ENCODE measurements at places on chromosomes 5 and 9.

- DNase-seq: peak; percentile 76
Measured at GRCh38 chr9:114592356-114592755, 4.8 kb downstream of the ATP6V1G1 start.

DNA sequence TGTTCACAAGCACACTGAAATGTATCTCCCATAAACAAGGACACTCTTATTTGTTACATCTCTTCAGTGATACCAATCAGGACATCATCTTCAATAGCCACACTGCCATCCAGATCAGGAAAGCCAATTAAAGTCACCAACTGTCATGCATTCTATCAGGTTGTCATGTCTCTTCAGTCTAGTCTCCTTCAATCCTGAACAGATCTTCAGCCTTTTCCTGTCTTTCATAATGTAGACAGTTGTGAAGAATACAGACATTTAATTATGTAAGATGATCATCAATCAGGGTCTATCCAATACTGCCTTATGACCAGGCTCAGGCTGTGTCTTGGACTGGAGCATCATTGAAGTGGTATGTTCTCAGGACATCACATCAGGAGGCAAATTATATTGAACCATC lies 419.8 kb upstream of the SMC2 start:
- no peak for DNase-seq

GRCh38 chr5:35320029-35320428 lies 89.7 kb upstream of the PRLR start:
- no peak for DNase-seq

DNA sequence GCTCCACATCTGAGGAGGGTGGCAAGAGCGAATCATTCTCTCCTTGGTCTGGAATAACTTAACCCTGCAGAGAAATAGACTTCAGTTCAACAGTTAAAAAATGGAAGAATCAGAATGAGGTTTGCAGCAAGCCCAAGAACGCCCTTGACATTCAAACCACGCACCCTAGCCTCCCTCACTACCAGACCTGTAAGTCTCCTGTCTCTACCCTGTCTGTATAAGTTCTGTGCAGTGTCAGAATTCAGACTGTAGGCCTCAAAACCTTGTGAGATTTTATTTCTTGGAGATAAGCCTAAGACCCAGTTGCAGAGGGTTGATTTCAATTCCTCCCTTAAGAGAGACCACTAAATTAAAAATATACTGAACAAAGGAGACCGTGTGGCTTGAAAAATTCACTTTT lies 35.8 kb upstream of the PLPP1 start:
- no peak for DNase-seq

DNA sequence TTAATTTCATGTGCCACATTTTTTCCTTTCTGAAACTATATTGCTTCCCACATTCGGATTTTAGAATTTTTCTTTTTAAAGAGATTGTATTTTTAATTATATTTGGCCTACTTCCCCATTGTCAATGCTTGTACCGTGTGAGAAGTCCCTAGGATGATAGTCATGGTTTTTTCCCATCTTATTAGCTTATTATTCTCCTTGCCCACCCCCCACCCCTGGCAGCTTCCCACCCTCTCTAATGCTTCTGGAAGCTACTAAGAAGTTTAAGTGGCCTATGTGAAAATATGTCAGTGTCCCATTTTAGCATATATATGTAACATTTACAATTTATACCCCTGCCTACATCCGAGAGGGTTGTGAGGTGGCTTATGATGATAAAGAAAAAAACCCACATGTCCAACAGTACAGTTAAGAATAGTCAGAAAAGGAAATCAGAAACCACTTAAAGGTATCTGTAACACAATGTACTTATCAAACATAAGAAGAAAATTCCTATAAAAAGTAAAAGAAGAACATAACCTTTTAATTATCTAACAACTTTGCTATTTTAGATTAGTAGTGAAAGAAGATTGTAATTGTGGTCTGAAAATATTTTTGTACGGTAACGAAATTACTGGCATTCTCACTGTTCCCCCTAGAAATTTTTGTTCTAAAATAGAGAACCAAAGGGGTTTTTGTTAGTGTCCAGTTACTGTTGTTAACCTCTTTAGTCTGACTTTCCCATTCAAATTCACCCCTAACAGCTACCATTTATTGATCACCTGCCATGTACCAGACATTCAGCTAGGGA lies 62.1 kb downstream of the SLC44A1 start:
- no peak for DNase-seq

DNA sequence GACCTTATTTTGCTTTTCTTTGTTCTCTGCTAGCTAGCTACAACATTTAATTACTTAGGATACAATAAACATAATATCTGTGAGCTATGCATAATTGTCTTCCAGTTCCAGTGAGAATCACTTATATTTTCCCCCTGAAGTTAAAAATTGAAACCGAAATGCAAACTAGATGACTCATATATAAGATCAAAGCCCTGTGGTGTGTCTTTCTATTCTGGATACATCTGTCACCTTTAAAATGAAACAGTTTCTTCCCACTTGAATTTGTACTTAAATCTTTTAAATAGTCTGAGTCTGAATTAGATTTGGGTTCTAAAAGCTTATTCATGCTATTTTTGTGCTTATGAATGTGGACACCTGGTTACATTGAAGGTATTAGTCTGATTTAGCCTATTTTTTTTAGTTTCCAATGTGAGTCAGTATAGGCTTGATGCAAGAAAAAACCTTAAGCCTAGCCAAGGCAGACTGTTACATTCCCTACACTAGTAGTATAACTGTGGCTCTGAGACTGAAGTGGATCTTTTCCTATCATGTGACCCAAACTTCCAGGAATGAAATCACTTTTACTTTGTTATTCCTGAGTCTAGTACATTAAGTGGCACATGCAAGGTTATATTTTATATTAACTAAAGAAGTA lies 703.5 kb upstream of the RGMB start:
- no peak for DNase-seq

- peak; percentile 86 for DNase-seq
Measured at GRCh38 chr5:139747583-139748504, 47.8 kb upstream of the PSD2 start.

DNA sequence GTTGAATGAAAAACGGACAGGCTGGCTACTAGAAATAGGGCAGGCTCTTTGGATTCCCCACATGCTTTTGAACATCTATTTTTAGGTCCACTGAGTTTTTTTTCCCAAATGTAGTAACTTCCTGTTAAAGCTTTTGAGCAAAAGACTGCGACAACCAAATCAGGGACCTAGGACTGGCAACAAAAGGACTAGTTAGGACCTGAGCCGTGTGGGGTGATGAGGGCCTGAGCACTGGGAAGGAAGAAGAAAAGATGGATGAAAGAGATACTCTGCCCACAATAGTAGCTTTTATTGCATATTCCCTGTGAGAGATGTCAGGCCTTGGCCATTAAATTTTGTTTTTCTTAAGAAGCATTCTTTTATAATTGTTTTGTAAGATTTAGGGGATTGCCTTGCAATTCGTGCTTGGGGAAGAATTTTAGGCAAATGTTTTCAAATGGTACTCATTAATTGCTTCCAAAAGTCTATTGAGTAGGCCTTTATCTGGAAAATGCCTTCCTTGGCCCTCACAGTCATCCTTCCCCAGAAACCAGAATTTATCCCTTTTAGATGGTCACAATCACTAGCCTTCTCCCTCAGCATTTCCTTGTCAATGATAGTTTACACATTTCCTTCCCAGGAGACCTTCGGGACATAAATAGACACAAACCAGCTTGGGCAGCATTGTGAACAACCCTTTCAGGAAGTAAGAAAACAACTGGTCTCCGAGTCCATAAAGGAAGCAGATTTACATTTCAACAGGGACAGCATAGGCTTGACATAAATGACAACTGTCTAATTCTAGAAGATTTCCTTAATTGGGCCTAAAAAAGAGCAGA lies 166.5 kb downstream of the RMI1 start:
- DNase-seq: no peak

GRCh38 chr9:18766989-18767550 lies 265.9 kb downstream of the SAXO1 start:
- no peak for DNase-seq

GRCh38 chr5:125411071-125411743 lies 664.8 kb upstream of the ZNF608 start:
- DNase-seq: no peak

GRCh38 chr5:139658928-139659667 lies 10.9 kb downstream of the CXXC5 start:
- DNase-seq: no peak

DNA sequence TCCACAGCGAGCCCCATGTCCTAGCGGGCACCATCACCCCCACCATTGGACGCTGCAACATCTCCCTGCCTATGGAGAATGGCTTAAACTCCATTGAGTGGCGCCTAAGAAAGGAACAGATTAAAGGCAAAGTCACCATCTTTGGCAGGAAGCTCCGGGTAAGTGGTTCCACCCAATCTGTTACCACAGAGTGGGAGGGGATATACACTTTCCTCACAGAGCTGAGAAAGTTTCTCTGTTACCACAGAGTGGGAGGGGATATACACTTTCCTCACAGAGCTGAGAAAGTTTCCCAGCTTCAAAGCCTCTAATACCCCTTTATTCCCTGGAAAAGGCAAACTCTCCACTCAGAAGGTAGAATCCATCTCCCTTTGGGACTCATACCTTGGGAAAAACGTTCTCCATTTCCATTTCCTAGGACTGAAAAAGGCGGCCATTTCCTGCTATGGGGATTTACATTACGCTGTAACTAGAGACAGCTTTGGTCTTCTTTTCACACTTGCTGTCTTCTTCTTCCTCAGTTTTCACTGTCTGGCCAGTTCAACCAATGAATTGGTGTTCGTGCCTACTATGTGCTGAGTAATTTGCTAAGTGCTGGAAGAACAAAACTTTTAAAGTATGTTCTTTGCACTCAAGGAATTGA lies 63.4 kb upstream of the WWC1 start:
- DNase-seq: peak; percentile 20

GRCh38 chr5:110021251-110021650 lies 331.5 kb downstream of the MAN2A1 start:
- DNase-seq: no peak

DNA sequence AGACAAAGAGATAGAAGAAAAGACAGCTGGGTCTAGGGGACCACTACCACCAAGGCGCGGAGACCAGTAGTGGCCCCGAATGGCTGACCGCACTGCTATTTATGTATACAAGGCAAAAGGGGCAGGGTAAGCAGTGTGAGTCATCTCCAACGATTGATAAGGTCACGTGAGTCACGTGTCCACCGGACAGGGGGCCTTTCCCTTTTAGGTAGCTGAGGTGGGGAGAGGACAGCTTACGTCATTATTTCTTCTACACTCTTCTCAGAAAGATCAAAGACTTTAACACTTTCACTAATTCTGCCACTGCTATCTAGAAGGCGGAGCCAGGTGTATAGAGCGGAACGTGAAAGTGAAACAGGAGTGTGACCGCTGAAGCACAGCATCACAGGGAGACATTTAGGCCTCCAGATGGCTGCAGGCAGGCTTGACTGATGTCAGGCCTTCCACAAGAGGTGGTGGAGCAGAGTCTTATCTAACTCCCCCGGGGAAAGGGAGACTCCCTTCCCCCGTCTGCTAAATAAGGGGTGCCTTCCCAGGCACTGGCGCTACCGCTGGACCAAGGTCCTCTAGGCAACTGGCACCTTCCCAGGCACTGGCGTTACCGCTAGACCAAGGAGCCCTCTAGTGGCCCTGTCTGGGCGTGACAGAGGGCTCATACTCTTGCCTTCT lies 6.1 kb upstream of the PRR16 start:
- DNase-seq: peak; percentile 67

DNA sequence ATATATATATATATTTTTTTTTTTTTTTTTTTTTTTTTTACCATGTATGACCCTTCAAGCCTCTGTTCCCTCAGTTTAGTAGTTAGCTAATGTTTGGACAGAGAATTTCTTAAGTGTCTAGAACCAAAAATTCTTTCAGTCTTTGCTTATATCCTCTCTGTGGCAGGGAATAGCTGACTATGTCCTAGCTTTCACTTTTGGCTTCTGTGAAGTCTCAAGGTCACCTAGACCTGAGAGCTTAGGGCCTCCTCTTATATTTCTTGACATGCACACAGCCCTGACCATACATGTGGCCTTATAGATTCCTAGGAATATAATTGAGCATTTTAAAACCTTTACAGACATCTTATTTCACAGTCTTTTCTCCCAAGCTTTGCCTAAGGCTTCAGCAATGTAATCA lies 930.8 kb upstream of the CDH9 start:
- DNase-seq: no peak

GRCh38 chr5:39283231-39283818 lies 64.0 kb upstream of the FYB1 start:
- peak; percentile 70 for DNase-seq

DNA sequence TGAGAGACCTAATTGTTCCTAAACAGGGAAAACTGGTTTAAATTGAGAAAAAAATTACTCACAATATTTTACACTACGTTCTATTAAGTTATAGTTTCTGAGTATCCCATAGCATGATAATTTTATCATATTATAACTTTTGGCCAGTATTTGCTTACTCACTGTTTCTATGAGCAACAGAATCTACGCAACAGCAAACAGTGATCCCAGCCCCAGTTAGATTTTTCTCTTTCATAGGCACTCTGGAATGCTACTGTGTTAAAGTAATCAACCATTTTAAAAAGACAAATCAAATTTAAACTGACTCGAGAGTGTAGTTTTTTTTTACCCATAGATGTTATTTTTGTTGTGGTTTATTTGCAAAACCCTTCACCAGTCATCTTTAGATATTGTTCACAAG lies 107.2 kb downstream of the XRCC4 start:
- no peak for DNase-seq

DNA sequence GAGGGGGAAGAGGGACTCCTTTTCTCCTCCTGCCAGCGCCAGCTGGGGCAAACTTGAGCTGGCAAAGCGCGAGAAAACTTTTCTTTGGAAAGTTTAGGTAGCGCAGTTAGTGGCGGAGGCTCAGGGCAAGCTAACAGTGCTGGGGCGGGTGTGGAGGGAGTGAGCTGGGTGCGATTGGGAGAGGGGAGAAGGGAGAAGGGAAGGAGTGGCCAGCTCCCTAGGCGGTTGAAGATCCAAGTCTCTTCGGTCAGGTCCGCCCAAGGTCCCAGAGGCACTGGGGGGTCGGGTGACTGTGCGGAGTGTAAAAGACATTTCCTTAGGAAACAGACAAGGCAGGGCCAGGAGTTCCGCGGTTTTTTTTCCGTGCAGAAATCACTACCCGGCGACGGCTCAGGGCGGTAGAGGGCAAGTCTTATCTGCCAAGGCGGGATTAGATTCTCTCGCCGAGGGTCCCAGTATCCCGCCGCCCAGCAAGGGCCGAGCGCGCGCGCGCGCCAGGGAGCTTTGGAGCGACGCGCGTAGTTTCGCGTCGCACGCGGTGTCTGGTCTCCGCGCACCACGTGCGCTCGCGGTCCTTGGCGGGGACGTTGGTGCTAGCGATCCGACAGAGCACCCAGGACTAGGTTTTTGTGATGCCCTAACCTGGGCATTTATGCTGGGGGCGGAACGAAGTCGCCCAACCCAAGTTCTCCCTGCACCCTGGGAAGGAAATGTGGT lies 33.6 kb upstream of the NFIB start:
- DNase-seq: no peak

- DNase-seq: no peak
Measured at GRCh38 chr9:15426019-15426418, 3.3 kb downstream of the SNAPC3 start.

DNA sequence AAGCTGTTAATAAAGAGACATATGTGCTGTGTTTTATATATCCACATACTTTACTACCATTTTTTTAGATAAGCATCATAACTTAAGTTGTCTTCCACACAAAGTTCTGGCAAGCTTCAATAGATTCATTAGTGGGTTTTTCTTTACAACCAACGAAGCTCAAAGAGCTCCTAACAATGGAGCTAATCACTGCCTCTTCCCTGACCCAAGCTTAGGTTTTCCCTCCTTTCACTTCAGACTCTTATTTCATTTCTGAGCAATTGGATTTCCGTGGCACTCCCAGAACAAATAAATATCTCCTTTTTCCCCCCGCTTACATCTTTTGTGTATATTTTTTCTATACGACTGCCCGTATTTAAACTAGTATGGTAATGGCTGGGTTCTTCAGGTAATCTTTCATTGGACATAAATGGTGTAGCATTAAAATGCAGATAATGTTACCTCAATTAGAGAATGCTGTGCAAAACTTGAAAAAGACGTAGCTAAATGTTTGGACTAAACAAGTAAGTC lies 275.5 kb upstream of the TMEM161B start:
- no peak for DNase-seq

Data from activated CD8-positive, alpha-beta T cell treated with anti-CD3 and anti-CD28 coated beads for 36 hours (primary cell).